ENCODE measurements at places on chromosomes 5 and 9.

- no peak for DNase-seq
Observed at GRCh38 chr9:133238272-133238850, 29.3 kb upstream of the OBP2B start.

DNA sequence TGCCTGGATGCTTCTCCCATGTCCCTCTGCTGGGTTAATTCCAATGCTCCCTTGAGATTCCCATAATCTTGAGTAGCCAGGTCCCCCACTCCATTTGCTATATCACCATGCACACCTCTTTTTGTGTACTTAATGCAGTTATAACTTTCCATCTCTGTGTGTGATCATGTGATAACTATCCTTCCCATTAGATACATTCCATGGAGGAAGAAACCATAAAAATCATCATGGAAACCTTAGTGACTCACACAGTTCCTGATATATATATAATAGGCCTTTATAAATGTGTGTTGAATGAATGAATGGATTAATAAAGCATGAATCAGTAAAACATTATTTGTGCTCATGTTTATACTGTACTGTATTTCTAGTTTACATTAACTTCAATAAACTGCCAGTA is 104.6 kb downstream of the PCSK5 start:
- no peak for DNase-seq

GRCh38 chr9:73219985-73220626 is 68.4 kb downstream of the ANXA1 start:
- DNase-seq: no peak

GRCh38 chr5:179201986-179202385 is 141.8 kb downstream of the ZNF354C start:
- DNase-seq: no peak

Data from DMS79 treated with DMSO at 0.1 percent for 48 hours (cell line).